Sigmoid colon (tissue), 7 donors: ENCODE measurements at places on chromosomes 16 and 17. TPM values are rescaled to one million over a fixed set of nuclear protein-coding genes. Genes with fewer than 3 reads are reported as not detected.

DNA sequence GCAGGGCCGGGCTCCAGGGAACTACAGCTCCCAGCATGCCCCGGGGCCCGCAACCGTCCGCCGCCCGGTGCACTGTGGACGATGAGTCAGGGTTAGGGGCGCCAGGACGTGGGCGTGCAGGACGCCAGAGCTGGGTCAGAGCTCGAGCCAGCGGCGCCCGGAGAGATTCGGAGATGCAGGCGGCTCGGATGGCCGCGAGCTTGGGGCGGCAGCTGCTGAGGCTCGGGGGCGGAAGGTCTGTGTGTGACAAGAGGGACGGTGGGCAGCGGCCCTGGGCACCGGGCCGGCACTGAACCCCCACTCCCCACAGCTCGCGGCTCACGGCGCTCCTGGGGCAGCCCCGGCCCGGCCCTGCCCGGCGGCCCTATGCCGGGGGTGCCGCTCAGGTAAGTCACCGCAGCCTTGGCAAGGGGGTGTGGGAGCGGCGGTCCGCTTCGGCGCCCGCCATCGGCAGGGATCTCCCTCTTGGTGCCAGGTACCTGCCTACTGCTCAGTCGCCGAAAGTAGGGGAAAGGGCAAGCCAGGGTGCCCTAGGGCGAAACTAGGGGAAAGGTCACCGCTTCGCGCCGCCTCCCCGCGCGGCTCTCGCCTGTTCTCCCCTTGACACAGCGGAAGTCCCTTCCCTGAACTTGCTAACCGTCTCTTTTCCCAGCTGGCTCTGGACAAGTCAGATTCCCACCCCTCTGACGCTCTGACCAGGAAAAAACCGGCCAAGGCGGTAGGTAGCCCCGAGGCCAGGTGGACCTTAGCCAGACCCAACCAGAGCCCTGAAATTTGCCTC, at the start of the genes ACADVL and DLG4:
Gene ACADVL, plus strand, starts transcription at position 127 of the 781 bp plus-strand sequence. Its CDS starts 47 bp downstream, at position 174.
Gene DLG4, minus strand, starts transcription at position 25 of the 781 bp plus-strand sequence.
- peak; percentile 97 for DNase-seq

DNA sequence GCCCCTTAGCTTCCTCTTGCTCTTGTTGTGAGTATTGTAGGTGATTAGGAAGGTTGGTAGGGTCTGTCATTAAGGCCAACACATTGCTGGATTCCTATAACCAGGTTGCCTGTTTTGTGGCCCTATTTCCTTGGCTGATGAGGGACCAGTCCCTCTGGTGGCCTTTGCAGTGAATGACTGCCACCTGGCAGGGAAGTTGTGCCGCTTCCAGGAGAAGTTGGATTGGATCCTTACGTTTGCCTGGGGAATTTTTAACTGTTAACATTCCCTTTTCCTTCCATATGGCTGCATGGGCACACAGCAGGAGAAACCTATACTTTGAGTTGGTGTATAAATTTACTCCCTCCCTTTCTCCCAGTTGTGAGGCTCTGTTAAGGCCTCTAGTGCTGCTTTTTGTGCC, 32.4 kb downstream of the LCMT1 start:
- no peak for DNase-seq

DNA sequence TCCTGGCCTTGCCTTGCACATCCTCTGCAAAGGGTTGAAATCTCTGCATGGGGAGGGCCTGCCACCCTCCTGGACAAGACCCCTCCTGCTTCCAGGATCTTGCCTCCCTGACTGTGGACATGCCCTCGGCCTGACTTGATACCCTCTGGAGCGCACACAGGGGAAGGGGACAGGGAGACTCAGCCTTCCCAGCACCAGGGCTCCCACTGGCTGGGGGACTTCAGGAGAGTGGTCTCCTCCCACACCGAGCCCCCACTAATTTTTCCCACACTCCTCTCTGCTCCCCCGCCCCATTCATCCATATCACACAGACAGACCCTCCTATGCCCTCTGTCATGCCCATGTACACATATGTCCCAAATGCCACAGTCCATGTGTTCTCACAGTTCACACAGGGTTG, 14.3 kb downstream of the SGCA start:
- DNase-seq: no peak

- DNase-seq: no peak
Measured at GRCh38 chr17:58248955-58249269, 10.5 kb downstream of the LPO start.

DNA sequence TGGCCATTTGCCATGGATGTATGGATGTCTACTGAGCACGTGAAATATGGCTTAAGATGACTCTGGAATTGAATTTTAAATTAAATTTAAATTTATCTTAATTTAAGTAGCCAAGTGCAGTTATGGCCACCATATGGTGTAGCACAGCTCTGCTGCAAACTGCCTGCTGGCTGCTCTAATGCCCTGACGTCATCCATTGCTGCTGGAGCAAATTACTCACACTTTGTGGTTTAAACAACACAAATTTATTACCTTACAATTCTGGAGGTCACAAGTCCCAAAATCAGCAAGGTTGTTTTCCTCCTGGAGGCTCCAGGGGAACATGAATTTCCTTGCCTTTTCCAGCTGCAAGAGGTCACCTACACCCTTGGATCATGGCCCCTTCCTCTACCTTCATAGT, 679.3 kb upstream of the EEF2KMT start:
- DNase-seq: no peak

DNA sequence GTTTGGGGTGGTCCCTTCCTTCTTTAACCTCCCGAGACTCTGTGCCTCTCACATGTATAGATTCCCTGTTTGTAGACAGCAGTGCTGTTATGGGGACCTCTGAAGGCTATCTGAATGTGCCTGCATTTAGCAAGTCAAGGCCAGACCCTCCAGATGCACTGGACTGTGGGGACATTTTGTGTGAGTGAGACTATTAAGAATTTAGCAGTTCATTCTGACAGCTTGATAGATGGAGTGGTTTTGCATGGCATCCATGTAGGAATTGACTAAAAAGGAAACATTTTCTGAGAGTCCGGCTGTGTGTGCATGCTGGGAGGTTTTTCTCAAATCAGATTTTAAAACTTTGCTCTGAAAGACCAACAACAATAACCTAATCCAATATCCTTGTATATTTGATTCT, 226.3 kb downstream of the MSI2 start:
- no peak for DNase-seq

GRCh38 chr17:64259922-64260321, 3.1 kb downstream of the TEX2 start:
- no peak for DNase-seq

DNA sequence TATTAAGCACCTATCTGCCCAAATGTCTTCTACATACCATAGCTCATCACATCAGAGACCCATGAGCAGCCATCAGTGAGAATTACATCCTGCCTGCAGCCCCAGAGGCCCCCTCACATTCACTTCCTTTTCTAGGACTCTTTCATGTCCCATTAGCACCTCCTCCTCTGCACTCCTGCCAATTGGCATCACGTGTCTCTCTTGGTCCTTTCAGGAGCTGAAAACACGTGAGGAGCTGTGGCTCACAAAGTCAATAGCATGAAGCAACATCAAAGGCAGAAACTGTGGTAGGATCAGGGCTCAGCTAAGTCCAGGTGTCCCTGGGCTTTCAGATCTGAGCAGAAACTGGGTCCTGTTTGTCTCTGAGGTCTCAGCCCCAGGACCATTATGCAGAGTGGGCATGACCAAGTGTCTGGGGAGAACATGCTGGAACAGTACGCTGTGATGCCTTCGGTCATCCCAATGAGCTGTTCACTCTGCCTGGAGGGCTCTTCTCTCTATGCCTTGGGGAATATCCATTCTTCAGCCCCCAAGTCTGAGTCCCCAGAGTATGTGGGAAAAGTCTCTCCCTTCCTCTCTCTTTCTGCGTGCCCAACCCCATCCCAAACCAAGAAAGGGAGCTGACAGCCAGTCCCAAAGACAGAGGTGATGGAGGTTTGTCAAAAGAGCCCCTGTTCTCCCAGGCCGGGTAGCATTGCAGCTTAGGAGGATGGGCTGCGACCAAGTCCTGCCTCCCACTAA, 457.0 kb upstream of the CDH5 start:
- no peak for DNase-seq

Gene SLFN14
- total RNA-seq: not detected

DNA sequence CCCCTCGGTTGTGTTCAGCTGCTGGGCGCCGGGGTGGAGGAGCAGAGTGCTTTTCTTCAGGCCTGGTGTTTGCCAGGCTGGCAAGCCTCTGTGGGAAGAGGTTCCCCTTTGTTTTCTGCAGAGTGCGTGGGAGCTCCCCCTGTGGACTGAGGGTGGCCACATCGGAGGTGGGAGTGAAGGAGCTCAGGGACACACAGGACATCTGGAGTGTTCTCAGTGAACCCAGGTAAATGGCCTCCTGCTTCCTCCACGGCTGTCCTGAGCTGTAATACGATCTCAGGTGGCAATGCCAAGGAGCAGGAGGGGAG, 39.2 kb upstream of the IRF8 start:
- DNase-seq: no peak

Gene FSCN2
- 1.1 TPM for total RNA-seq

- no peak for DNase-seq
Measured at GRCh38 chr17:82703935-82704865, 5.7 kb upstream of the RAB40B start.

Gene ZNF385C
- total RNA-seq: not detected

DNA sequence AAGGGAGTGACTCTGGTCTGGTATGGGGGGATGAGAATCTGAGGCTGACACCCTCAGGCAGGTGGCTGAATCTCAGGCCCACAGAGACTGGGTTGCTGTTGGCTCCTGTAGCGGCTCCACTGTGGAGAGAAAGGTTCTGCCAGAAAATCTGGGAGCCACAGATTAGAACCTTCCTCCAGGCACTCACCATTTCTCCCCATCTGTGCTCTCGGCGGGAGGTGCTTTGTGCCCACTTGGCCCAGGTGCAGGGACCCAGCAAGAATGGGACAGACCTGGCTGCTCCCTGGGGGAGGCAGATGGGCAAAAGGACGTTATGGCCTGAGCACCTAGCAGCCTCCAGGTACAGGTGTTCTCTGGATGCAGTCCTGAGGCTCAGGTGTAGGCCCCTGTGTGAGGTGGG, 20.1 kb downstream of the RAB11FIP3 start:
- DNase-seq: no peak

- DNase-seq: no peak
Measured at GRCh38 chr17:1592751-1593629, 30.4 kb upstream of the PITPNA start.

DNA sequence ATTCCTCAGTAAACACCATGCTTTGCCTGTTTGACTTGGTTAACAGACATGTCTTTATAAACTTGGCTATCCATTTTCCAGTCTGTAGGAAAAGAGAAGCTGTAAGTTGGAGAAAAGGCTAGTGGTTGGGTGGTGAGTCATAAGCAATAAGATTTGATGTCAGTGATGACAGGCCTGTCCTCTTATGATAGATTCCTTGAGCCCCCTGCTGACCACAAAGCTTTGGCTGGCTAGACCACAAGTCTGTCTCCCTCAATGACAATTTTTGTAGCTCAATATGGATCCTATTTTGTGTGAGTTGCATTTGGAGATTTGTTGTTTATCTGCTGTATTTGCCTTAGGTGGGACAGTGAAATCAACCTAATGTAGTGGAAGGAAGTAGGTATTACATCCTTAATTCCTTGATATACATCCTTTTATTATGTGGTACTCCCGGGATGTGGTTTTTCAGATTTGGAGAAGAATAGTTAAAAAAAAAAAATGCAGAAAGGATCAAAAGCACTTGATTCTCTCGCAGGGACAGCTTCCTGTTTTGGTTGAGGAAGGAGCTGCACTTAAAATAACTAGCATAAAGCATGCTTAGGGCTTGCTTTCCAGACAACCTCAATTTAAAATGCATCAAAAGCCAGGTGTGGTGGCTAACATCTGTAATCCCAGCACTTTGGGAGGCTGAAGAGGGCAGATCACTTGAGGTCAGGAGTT, 67.4 kb downstream of the SIAH1 start:
- DNase-seq: no peak

DNA sequence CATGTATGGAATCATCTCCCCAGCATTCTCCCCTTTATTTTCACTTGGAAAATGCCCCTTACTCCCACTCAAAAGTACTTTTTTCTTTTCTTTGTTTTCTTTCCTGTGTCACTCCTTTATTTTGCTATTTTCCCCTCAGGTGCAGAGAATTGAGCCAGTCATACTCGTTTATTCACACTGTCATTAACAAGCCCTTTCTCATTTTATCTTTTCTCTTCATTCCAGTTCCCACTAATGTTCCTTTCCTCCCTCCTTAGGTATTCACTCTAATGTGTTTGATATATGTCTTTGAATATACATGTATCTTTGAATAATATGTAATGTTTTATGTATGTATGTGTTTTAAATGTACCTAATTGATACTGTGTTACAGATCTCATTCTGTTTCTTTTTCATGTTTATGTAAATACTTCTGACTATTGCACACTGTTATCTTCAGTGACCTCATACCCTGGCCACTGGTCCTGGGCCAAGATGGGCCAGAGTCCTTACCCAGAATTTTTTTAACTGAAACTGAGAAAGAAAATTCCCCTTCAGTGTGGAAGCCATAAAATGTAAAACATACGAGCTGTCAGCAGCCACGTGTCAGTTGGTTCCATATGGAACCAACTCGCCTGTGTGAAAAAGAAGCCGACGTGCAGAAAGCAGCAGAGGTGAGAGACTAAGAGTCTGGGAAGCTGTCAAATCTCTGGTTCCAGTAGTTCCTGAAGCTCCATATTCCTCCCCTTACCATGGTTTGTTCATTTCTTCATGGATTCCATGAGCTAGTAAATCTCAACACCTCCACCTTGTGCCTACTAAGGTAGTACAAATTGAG, 5.8 kb downstream of the SRR start:
- DNase-seq: no peak

GRCh38 chr17:11488407-11488806, 109.9 kb upstream of the DNAH9 start:
- DNase-seq: no peak

DNA sequence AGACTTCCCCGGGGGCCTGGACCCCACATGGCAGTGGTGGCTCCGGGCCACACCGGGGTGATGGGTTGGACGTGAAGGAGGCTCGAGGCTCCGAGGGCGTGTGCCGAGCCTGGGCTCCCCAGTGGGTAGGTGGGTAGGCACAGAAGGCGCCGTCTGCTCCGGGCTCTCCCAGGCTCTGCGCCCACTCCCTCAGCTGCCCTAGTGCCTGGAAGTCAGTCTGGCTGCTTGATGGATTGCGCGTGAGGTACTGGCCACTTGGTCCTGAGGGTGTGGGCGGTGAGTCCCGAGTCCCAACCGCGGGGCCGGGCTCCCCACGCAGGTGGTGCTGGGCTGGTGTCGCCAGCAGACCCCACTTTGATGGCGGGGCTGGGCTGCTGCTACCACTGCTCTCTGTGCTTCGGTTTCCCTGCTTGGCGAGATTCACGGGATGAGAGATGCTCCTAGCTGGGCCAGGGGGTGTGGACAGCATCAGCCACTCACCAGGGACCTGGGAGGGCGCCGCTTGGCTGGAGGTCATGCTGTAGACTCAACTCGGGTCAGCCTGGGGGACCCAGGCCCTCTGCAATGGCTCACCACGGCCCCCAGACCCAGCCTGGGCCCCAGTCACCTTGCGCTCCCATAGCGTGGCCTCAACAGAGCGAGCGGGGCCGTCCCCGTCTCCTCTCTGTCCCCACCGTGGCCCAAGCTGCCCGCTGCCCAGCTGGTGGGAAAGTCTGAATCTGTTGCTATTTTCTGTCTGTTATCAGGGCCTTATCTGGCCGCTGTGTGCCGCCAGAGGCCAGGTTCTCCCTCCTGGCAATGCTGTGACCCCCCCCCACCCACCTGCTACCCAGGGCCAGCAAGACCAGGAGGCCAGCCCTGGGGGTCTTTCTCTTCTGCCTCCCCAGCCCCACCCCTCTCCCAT, 26.1 kb downstream of the ZFPM1 start:
- DNase-seq: no peak

GRCh38 chr17:7843257-7843535, 9.2 kb downstream of the KDM6B start:
- DNase-seq: no peak

GRCh38 chr17:41647940-41648410, 23.6 kb upstream of the KRT17 start:
- peak; percentile 92 for DNase-seq

- peak; percentile 62 for DNase-seq
Measured at GRCh38 chr17:81712468-81713003, 452 bp downstream of the SLC25A10 start.

Gene BAIAP3
- 1.8 TPM for total RNA-seq

GRCh38 chr16:73196670-73197069, 148.7 kb upstream of the ZFHX3 start:
- DNase-seq: peak; percentile 84
